ENCODE measurements at places on chromosomes 3 and 15.

GRCh38 chr3:168271932-168272331 lies 176.2 kb upstream of the GOLIM4 start:
- DNase-seq: no peak

DNA sequence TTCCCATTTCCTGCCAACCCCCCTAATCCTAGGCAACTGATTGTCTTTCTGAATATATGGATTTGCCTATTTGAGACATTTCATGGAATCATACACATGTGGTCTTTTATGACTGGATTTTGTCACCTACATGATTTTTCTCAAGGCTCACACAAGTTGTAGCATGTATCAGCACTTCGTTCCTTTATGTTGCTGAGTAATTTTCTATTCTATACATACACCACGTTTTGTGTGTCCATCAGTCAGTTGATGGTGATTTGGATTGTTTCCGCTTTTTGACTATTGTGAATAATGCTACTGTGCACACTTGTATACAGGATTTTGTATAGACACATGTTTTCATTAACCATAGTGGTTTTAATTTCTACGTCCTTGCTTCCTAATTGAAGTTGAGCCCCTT lies 203.1 kb downstream of the ITPR1 start:
- DNase-seq: no peak

DNA sequence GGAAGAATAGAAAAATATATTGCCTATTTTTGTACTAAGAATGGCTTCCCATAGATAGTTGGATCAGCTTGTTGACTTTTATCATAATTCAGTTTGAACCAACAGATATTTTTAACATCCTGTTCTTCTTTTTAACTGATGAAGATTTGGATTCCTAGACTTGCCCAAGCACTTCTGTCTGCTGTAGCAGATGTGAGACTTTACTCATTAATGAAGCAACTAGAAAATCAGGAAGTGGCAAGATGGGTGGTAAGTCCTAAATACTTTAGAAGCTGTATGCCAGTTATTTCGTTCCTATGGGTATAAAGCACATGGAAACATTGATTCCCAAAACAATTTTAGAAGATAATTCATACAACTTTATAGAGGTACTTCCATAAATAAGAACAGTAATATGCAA lies 8.4 kb downstream of the PIGB start:
- DNase-seq: no peak

DNA sequence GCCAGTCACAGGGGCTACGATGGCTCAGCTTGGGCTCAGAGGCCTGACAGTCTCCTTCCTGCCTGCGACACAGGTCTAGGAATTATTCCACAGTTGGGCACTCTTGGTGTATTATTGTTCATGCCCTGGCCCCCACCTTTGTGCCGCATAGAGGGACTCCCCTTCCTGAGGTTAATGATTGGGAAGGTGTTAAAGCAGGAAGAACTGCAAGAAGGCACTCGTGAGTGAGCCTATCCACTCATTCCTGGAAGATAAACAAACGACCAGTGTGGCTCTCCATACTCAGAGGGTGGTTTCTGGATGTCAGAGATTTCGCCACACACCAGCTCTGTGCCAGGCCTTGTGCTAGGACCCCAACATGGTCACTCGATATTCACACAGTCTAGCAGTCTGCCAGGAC lies 12.3 kb downstream of the LIPC start:
- no peak for DNase-seq

DNA sequence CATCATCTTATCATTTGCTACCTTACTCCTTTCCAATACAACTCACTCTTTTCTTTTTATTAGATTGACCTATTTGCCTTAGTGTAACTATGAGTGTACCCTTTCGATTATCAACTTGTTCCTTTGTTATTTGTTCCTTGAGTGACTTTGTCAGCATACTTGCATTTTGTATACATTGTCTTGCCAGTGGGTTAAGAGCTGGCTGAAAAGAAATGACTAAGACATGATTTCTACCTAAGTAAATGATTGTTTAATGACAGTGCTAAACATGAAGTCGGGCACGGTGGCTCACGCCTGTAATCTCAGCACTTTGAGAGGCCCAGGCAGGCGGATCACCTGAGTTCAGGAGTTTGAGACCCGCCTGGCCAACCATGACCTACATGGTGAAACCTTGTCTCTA lies 1042.3 kb downstream of the TBL1XR1 start:
- DNase-seq: no peak

DNA sequence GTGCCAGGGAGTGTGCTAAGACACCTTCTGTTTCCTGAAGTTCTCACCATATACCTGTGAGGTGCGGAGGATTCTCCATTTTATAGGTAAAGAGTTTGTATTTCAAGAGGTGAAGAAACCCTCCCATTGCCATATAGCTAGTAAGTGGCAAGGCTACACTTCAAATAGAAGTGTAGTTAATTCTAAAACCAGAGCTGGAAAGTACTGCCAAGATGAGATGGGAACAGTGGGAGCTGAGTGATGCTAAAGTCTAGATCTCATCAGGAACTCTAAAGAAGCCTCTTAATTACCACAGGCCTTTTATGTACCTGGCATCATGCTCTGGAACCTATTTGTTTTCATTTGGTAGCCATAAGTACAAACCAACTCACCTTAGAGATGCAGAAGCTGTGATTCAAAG lies 98.6 kb upstream of the NUDT16 start:
- DNase-seq: no peak
